Stimulated activated CD4-positive, alpha-beta T cell treated with anti-CD3 and anti-CD28 coated beads, Interleukin-15, amount 100 ng/mL, for 1 hour (primary cell): ENCODE measurements at places on chromosomes 3 and 15.

DNA sequence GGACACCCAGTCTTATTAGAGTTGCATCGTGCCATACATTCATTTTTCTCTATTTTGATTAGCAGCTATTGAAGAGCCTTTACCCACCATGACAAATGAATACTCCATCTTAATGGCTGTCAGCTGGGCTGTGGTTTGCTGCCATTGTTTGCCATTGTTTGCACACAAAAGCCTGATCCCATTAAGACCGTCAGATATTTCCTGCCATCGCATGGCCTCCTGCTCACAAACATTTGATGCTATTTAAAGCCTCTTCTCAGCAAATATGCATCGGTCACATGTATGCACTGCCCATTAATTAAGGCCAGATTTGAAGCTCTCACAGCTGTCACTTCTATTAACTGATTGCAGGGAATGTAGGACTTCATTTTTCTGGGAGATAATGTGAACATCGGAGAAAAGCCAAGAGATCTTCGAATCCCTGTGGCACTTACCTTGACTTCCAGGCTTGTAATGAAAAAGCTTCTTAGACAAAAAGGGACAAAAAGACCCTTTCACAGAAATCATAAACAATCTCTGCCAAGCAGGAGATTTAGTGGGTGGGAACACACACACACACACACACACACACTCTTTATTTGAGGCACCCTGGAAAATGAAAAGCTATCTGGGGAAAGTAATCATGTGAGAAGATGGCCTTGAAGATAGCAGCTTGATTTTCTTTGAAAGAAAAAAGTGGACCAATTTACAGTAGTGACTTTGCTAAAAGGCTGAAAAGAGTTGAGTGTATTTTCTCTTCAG, 175.4 kb upstream of the NR2E3 start:
- no peak for DNase-seq

GRCh38 chr3:169148448-169149348, 514.8 kb downstream of the MECOM start:
- no peak for DNase-seq

- no peak for DNase-seq
Observed at GRCh38 chr3:89787979-89788378, 680.6 kb downstream of the EPHA3 start.

DNA sequence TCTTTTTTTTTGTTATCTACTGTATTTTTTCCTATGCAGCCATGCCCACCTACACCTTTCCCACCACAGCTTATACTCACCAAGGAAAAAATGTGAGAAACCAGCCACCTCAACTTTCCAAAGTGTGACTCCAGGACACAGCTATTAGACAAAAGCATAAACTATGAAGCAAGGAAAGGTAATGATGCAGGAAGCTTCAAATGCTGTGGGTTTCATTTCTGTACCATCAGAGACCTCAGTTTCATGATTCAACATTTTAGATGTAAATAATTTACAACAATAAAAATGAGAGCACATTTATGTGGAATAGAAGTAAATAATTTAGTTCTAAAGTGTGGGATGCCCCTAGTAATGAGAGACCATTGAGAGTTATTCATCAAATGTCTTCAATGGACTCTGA, 115.1 kb downstream of the CDIN1 start:
- no peak for DNase-seq

- no peak for DNase-seq
Observed at GRCh38 chr3:128076483-128077201, 24.4 kb downstream of the SEC61A1 start.

- no peak for DNase-seq
Observed at GRCh38 chr3:66582721-66583423, 82.0 kb upstream of the LRIG1 start.

GRCh38 chr3:148106062-148106461, 591.6 kb upstream of the AGTR1 start:
- no peak for DNase-seq

- no peak for DNase-seq
Observed at GRCh38 chr3:122941228-122942206, 86.0 kb downstream of the SEMA5B start.

DNA sequence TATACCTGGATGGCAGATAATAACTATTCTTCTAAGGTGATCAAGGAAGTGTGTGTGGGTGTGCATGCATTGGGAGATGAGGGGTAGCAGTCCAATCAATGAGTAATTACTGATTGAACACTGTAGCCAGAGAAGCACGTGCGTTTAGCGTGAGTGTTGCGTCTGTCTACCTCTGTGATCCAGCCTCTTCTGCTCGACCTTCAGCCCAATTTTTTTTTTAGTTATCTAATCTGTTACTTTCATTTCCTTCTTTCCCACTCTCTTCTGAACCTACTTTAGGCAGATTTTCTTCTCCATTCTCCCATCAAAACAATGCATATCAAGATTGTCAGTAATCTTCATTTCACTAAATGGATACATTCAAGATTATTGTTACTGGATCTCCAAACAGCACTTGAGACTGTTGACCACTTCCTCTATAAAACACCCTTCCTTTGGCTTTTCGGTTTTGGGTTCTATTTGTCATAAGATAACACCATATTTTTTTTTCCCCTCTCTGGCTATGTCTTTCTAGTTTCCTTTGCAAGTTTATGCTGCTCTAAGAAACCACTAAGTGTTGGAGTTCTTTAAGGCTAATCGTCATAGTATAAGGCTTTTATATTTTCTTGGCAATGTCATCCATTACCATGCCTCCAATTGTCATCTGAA, 41.0 kb downstream of the MCTP2 start:
- no peak for DNase-seq

GRCh38 chr3:144109944-144110343, 138.3 kb downstream of the DIPK2A start:
- DNase-seq: no peak

DNA sequence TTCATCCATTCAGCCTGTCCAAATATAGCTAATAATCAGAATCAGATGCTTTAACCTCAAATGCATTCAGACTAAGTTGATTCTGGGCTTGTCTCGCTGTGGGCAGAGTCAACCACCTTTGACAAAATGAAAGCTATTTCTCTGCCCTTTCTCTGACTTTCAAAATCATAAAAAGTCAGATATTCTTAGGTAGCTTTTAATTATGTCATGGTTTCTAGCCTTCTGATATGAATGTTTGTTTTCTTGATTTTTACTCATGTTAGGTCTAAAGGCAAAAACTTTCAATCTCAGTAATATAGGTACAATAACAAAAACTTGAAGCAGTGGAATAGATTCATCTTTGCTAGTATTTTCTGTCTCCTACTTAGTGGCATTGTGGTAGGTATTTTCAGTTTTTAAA, 25.3 kb upstream of the C15orf61 start:
- no peak for DNase-seq

GRCh38 chr15:61835029-61835428, 225.2 kb downstream of the VPS13C start:
- no peak for DNase-seq

- DNase-seq: no peak
Observed at GRCh38 chr15:49621887-49622286, 1.0 kb downstream of the DTWD1 start.

GRCh38 chr3:62051506-62051905, 321.8 kb downstream of the FEZF2 start:
- DNase-seq: no peak

GRCh38 chr3:138408751-138409570, 25.5 kb upstream of the ESYT3 start:
- no peak for DNase-seq

DNA sequence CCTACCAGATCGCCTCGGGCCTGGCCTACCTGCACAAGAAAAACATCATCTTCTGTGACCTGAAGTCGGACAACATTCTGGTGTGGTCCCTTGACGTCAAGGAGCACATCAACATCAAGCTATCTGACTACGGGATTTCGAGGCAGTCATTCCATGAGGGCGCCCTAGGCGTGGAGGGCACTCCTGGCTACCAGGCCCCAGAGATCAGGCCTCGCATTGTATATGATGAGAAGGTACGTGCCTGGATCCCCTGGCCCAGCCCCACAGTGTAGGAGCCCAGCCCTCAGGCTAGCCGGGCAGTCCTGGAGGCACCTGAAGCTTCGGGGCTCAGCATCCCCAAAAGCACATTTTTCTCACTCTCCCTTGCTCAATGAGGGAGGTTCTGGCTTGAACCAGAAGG, 135.8 kb downstream of the LRRK1 start:
- no peak for DNase-seq

GRCh38 chr3:179272385-179272784, 21.5 kb upstream of the KCNMB3 start:
- DNase-seq: no peak

DNA sequence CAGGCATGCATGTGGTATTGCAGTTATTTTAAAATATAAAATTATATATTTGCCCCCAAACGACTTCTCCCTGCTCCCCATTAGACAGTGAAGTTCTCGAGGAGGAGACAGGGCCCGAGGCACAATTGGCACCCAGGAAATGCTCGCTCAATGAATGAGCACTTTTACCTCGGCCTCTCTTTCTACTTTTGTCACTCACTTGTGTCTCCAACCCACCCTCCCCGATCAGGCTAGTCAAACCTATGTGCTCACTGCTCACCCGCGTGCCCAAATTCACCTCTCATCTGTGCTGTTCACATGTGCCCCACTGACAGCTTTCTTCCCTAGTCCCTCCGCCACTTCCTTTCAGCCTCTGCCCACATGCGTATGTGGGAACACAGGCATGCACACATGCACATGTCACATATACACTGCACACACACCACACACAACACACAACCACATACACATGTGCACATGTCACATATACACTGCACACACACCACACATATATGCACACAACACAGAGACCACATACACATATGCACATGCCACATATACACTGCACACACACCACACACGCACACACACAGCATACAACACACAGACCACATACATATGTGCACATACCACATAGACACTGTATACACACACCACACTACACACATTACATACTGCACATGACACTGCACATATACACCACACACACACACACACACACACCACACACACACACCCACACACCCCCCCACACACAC, 46.3 kb upstream of the DLG1 start:
- DNase-seq: no peak

- DNase-seq: no peak
Observed at GRCh38 chr3:50625231-50626182, 8.6 kb downstream of the MAPKAPK3 start.

DNA sequence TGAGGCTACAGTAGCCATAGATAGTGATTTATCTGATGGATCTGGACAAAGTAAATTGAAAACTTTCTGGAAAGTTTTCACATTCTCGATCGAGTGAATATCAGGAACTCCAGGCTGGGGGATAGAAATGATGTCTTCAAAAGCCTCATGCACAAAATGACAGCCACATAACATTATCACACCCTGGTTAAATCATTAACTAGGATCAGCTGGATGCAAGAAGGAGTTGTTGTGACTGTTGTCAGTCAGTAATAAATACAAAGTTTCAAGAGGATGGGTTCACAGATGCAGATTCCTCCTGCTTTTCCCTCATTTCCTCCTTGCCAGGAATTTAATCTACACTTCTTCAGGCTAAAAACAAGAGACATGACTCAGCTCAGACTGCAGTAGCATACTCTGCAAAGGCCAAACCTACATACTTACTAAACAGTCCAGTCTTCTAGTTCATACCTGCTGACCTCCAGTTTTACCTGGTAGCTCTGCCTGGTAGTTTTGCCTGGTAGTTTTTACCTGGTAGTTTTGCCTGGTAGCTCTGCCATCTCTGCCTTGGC, 40.9 kb downstream of the C2CD4A start:
- DNase-seq: no peak
